ENCODE measurements at places on chromosomes 4 and X. TPM values are rescaled to one million over a fixed set of nuclear protein-coding genes. Genes with fewer than 3 reads are reported as not detected.

GRCh38 chr4:90852237-90852636 is 725.0 kb downstream of the CCSER1 start:
- DNase-seq = no peak

DNA sequence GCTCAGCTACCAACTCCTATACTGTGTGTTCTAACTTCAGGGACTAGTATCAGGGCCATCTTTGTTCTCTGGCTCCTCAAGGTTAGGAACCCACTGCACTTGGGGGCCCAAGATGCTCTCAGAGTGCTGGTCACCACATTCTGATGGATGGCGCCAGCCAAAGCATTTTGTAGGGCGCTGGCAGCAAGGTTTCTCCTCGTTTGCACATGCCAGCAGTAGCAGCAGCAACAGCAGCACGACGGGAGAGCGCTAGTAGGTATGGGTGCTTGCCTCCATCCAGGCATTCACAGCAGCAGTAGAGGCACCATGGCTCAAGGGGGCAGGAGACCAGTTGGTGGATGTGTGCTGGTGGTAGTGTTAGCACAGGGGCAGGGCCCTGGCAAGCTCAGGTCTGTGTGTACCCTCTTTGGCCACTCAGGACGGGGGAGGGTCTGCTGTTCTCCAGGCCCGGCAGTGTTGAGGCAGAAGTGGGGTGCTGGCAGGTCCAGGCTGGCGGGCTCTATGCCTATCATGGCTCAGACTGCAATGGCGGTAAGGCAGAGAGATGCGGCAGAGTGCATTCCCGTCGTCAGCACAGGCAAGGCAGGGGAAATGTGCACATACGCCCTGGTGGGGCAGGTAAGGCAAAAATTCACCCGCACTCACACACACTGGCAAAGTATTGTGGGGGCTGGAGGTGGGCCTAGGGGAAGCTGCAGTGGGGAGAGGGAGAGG is 56.6 kb downstream of the SERPINA7 start:
- no peak for DNase-seq

DNA sequence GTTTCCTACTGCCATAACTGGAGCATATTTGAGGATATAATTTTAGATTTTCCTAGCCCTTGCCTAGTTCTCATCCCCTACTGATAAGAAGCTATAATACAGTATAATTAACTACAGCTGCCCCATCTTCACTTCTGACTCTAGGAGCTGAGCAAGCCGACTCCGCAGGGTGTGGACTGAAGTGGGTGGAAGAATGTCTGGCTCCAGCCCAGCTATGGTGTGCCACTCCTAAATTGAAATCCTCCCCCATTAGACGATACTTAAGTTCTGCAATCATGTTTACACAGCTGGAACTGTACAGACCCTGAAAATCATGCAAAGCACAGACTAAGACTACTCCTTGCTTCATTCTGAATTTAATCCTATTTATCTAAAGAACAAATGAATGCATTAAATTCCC is 93.1 kb downstream of the PCDH19 start:
- no peak for DNase-seq

GRCh38 chrX:96704629-96705028 is 20.0 kb downstream of the DIAPH2 start:
- DNase-seq = no peak

DNA sequence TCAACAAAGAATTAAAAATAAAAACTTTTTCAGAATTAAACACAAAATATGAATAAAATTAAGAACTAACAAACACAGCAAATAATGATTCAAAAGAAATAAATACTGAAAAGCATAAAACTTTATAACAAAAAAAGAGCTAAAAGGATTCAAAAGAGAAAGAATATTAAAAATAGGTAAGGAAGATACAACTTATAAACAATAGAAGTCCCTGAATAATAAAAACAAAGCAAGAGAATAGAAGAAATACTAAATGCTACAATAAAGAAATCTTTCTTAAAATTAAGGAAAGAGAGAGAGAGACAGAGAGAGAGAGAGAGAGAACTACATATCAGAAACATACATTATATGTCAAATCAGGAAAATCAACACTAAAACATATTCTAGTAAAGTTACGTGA is 619.9 kb upstream of the SLIT2 start:
- no peak for DNase-seq

- no peak for DNase-seq
Measured at GRCh38 chr4:78509043-78509442, 42.5 kb upstream of the ANXA3 start.

DNA sequence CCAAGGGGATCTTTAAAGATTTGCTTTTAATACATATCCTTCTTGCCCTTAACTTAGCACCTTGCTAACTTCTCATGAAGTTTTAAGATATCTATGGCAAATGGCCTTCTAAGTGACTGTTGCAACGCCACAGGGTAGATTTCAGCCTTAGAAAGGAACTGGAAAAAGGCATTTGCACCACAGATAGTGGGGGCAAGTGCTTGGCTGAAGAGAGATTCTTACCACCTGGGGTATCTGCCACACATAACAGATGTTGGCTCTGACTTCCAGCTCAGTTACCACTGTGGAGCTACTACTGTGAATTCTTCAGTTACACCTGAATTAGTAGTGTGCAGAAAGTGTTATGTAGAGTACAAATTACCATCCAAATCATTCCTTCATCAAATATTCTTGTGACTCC is 302.6 kb downstream of the PPP3CA start:
- no peak for DNase-seq

- DNase-seq = no peak
Measured at GRCh38 chr4:183390374-183390773, 54.1 kb upstream of the CDKN2AIP start.

- DNase-seq = peak; percentile 30
Measured at GRCh38 chrX:79140731-79141130, 3.8 kb upstream of the GPR174 start.

DNA sequence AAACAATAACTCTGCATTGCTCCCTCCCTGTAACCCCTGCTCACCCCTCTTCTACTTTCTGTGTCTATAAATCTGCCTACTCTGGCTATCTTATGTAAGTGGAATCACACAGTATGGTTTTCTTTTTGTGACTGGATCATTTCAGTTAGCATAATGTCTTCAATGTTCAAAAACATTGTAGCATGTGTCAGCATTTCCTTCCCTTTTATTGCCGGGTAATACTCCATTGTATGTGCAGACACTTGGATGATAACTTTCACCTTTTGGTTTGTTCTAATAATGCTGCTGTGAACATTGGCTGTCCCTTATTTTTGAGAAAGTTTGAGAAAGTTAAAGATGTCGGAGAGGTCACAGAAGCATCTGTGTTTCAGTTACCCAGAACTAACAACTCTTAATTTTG is 60.6 kb upstream of the TLR2 start:
- DNase-seq = peak; percentile 57

- DNase-seq = no peak
Measured at GRCh38 chrX:109623997-109624396, 975 bp downstream of the KCNE5 start.

DNA sequence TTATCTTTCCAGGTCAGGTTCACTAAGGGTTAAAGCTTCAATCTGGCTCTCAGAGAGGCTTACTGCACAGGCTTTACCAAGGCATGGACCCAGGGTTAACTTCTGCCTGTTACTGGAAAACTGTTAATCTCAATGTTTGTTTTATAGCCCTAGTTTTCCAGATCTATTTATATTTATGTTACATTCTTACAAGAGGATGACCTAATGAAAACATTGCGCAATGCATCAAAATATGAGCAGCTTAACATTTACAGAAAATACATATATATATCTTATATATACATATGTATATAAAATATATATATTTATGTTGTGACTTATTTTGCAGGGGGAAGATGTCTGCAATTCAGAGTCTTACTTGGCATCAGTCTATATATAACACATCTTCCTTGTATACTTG is 112.3 kb downstream of the PCDH19 start:
- DNase-seq = no peak

- peak; percentile 36 for DNase-seq
Measured at GRCh38 chrX:110407910-110408545, 49.4 kb downstream of the RTL9 start.

- DNase-seq = no peak
Measured at GRCh38 chrX:12223650-12224049, 85.4 kb downstream of the FRMPD4 start.

GRCh38 chr4:7323461-7323871 is 111.3 kb downstream of the PSAPL1 start:
- DNase-seq = no peak

DNA sequence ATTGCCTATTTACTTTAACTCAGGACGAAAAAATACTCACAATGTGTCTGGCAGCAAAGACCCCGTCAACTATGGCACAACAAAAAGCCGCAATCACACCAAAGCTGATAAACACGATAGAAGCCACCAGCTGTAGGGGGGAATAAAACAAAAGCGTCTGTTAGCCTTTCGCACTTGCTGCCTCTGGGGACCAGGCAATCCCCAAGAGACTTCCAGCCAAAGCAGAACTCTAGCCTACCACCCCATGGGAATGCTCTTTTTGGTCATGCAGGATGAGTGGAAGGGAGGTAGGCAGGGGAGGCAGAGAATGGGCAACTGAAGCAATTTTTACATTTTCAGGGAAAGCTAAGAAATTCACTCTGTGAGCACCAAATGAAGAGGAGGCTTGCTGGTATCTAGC is 20.1 kb downstream of the TMEM255A start:
- DNase-seq = no peak

DNA sequence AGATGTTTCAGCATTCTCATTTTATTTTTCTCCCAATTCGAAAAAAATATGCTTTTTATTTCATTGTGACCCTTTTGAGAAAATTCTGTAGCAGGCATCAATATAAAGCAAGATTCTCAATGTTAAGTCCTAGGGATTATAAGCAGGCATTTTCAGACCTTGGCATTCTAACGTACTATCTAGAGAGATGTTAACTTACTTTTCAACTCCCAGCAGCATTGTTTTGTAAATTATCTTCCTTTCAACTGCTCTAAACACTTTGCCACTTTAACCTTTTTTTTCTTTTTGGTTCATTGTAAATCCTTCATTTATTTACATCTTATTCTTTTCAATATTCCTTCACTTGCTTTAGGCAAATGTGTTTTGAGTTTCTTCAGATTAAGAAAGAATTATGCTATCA is 333.2 kb downstream of the ARHGAP24 start:
- no peak for DNase-seq

GRCh38 chrX:51899741-51900140 is 6.3 kb downstream of the MAGED1 start:
- no peak for DNase-seq

DNA sequence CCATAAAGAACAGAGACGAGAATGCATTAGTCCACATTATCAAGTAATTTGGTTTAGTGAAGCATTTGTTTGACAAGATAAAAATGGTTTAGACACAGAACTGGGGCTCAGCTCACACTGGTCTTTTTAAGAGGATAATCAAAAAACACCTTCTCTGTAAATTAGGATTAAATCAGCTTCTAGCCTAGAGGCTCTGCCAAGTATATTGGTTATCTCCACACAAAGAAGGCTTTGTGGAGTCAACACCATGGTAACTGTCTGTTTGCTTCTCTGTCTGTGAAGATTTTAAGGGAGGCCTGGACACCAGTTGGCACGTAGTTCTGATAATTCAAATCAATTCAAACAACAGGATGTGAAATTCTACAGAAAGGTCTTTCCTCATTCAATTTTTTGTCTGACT is 687.0 kb downstream of the DMD start:
- no peak for DNase-seq

- DNase-seq = no peak
Measured at GRCh38 chrX:14738643-14739042, 134.2 kb downstream of the FANCB start.

The SLC25A53 gene
- 8.5 TPM for total RNA-seq

The HTN1 gene
- 0.26 TPM for total RNA-seq

The SSX1 gene
- not detected for total RNA-seq

The DSPP gene
- not detected for total RNA-seq

The RTL5 gene
- 0.13 TPM for total RNA-seq

The NXF2B gene
- total RNA-seq = not detected

The UGT2B17 gene
- total RNA-seq = not detected

The COQ2 gene
- total RNA-seq = 20.3 TPM

The IKBKG gene
- total RNA-seq = 12.8 TPM

The IBSP gene
- total RNA-seq = not detected

The SMIM31 gene
- not detected for total RNA-seq

The DNAJB14 gene
- total RNA-seq = 50.8 TPM

Data from dermis microvascular lymphatic vessel endothelial cell (primary cell).